Tibial nerve (tissue), 4 donors: ENCODE measurements at places on chromosomes 13 and 19. TPM values are rescaled to one million over a fixed set of nuclear protein-coding genes. Genes with fewer than 3 reads are reported as not detected.

- H3K4me1 ChIP-seq: peaks cover 25% of the 10 kb centered on the region
- H3K27ac ChIP-seq: no peak overlapping the region
- H3K36me3 ChIP-seq: peaks cover 25% of the 10 kb centered on the region
- no peak overlapping the region for H3K4me3 ChIP-seq
- DNase-seq: no peak
- H3K27me3 ChIP-seq: no peaks in the 10 kb centered on the region
Observed at GRCh38 chr19:5974721-5975387, 3.1 kb downstream of the RANBP3 start.

DNA sequence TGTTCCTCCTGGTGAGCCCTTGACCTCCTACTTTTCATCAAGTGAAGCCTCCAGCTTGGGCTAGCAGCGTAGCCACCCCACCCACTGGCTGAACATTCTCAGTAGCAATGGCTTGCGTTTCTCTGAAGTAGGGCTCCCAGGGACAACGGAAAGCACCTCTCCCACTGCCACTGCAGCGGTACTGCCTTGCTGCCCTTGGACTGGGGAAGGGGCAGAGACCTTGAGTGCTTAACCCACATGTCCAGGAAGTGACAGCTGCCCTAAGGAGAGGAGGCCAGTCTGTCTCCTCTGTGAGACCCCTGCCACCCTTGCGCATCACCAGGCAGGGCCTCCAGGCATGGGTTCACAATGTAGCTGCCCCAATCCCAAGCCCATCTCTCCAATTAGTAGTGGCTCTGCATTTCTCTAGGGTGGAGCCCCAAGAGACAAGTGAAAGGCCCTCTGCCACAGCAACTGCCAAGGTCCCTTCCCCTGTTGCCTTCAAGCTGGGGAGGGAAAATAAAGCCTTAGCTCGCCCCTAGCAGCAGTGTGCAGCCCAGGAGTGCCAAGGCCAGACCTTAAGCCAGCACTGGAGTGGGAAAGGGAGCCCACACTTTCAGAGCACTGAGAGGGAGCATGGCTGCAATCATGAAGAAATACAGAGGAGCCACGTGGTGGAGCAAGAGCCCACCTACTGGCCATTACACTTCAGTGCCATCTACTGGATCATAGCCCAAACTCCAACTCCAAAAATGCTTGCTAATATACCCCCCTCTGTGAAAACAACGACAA is 175.9 kb upstream of the TRPC4 start:
- no peaks in the 10 kb centered on the region for H3K4me1 ChIP-seq
- no peak overlapping the region for H3K27ac ChIP-seq
- DNase-seq: no peak

GRCh38 chr13:94546061-94546839 is 49.7 kb downstream of the TGDS start:
- no peak for DNase-seq
- H3K27ac ChIP-seq: no peak overlapping the region
- no peak overlapping the region for H3K4me3 ChIP-seq
- peaks cover 7% of the 10 kb centered on the region for H3K4me1 ChIP-seq
- no peaks in the 10 kb centered on the region for H3K36me3 ChIP-seq

DNA sequence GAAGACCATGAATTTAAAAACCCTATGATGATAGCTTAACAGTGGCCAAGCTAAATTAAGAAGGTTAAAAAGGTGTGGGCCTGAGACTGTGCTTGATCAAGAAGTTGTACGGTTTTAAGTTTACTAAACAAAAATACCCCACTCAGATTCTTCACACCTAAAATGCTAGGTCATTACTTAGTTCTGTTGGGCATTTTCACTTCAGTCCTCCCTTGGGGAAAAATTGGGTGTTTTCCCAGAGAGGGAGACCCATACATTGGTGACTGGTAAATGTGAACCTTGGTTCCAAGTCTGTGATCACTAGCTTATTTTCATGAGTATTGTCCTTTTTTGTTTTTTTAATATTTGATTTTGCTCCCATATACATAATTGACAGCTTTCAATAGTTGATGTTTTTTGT is 44.4 kb downstream of the MTUS2 start:
- no peaks in the 10 kb centered on the region for H3K27me3 ChIP-seq
- H3K36me3 ChIP-seq: no peaks in the 10 kb centered on the region
- no peak overlapping the region for H3K27ac ChIP-seq
- no peak overlapping the region for H3K4me3 ChIP-seq
- DNase-seq: no peak

- H3K4me3 ChIP-seq: no peak overlapping the region
- H3K36me3 ChIP-seq: no peaks in the 10 kb centered on the region
- H3K4me1 ChIP-seq: no peaks in the 10 kb centered on the region
- H3K27ac ChIP-seq: no peak overlapping the region
- no peak for DNase-seq
Observed at GRCh38 chr13:30976025-30976424, 43.6 kb downstream of the TEX26 start.

DNA sequence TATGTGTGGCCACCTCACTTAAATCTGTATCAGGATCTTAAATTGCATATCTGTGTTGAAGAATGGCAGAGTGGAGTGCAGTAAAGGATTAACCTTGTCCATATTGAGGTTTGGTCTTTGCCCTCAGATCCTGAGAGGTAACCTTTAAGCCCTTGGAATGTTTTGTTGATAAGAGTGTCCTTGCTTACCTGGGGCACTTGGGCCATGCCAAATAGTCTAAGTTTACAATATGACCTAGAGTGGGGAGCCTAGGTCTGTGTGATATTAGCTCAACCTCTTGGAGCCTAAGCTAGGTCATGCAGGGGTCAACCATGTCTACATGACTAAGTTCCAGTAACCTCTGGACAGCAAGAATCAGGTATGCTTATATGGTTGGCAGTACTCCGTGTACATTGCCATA is 792.5 kb downstream of the DIAPH3 start:
- H3K4me3 ChIP-seq: no peak overlapping the region
- H3K27me3 ChIP-seq: no peaks in the 10 kb centered on the region
- no peaks in the 10 kb centered on the region for H3K36me3 ChIP-seq
- H3K27ac ChIP-seq: no peak overlapping the region

- peaks cover 9% of the 10 kb centered on the region for H3K4me1 ChIP-seq
- H3K36me3 ChIP-seq: peaks cover 2% of the 10 kb centered on the region
- no peak overlapping the region for H3K27ac ChIP-seq
- no peak for DNase-seq
Observed at GRCh38 chr13:114298866-114299265, 15.4 kb upstream of the CHAMP1 start.

GRCh38 chr19:3350014-3350663 is 16.2 kb upstream of the NFIC start:
- H3K4me3 ChIP-seq: no peak overlapping the region
- peaks cover 3% of the 10 kb centered on the region for H3K36me3 ChIP-seq
- no peak for DNase-seq
- H3K27ac ChIP-seq: no peak overlapping the region
- peaks cover 18% of the 10 kb centered on the region for H3K4me1 ChIP-seq

GRCh38 chr19:6521718-6522646 is 8.8 kb upstream of the TNFSF9 start:
- no peak overlapping the region for H3K27ac ChIP-seq
- no peak for DNase-seq
- no peak overlapping the region for H3K4me3 ChIP-seq
- H3K27me3 ChIP-seq: no peaks in the 10 kb centered on the region
- no peaks in the 10 kb centered on the region for H3K36me3 ChIP-seq

GRCh38 chr19:963486-963951 is 20.6 kb upstream of the WDR18 start:
- no peaks in the 10 kb centered on the region for H3K4me1 ChIP-seq
- no peak overlapping the region for H3K4me3 ChIP-seq
- peaks cover 41% of the 10 kb centered on the region for H3K36me3 ChIP-seq
- H3K27ac ChIP-seq: no peak overlapping the region
- H3K27me3 ChIP-seq: no peaks in the 10 kb centered on the region
- DNase-seq: no peak

The TUBA3C gene
- total RNA-seq: not detected

The KIR3DL1 gene
- 0.22 TPM for total RNA-seq

The APOC1 gene
- 28.2 TPM for total RNA-seq

The LCP1 gene
- total RNA-seq: 23.9 TPM

The FCER2 gene
- total RNA-seq: not detected
